Left renal pelvis (tissue), 4 donors: ENCODE measurements at places on chromosomes 2 and 18. TPM values are rescaled to one million over a fixed set of nuclear protein-coding genes. Genes with fewer than 3 reads are reported as not detected.
A peak's percentile ranks its signal among the peaks of the same experiment; 100 is the strongest.

DNA sequence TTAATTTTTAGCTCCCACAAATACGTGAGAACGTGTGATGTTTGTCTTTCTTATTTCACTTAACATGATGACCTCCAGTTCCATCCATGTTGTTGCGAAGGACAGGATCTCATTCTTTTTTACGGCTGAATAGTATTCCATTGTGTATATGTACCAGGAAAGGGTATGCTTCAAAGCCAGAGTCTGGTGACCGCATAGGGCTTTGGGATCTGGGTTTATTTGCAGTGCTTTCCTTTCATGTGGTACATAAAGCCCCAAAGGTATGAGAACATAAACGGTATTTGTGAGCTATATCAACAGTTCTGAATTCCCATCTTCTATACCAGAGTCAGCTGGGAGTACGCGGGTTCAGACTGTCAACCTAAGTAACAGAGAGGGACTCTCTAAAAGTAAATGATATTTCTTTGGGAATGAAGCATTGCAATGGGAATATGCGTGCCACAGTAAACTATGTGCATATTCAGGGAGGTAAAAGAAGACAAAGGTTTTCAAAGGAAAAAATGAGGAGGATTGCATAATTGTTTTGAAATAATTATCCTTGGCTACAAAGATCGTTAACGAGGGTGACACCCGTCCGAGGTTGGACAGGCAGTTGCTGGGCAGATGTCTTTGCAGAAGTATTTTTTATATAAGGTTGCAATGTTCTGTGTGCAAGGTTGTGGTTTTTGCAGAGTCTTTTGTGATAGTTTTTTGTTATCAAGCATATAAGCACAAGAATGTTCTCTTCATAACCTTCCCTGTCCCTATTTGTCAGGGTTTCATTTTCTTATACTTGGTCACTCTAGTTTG is 24.4 kb downstream of the CRYGD start:
- DNase-seq: no peak

DNA sequence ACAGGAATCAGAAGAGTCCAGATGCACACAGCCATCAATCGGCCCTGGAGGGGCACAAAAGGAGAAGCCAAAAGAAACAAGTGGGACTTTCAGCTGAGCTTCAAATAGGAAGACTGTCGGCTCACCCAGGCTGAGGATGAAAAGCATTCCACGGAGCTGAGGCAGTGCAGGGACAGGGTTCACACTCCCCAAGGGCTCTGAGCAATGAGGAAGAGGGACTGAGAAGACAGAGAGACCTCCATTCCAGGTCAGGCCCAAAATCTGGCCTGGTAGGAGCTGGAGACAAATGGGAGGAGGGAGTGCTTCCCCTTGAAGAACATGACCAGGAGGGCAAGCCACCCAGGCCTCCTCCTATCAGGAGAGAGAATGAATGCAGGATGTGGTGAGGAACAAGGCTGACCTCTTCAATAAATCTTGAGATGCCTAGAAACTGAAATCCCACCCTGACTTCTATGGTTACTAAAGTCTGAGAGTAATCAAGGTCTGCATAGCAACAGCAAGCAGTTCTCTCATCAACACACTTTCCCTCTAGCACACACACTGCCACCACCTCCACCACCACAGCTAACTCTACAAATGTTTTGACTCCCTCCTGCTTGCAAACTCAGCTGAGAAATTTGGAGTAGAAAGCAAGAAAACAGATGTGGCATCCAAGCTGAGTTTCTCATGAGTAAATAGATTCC is 434.4 kb downstream of the TNS1 start:
- no peak for DNase-seq

DNA sequence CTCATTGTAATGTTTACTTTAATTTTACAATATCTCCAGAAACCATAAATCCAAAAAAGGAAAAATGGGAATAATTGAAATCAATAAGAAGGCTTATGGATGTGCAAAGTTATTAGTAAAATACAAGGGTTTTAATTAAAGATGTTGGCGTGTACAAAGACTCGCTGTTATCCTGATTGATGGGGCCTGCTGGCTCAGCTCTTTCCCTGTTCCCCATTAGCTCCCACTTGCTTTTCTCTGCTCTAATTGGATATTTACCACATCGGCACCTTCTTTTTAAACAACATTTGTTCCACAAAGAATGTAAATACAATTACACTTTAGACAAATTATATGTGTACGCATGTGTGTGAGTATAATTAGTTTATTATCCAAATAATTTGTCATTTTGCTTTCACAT is 796.6 kb downstream of the ERBB4 start:
- no peak for DNase-seq

GRCh38 chr2:4139316-4139715 is 435.9 kb downstream of the DCDC2C start:
- DNase-seq: no peak

GRCh38 chr2:238060542-238061314 is at the start of gene SCLY:
TSS of gene SCLY (plus strand) at chr2:238061001. CDS start at chr2:238061055, 54 bp downstream.
- peak; percentile 92 for DNase-seq

GRCh38 chr18:70522183-70522680 is 233.4 kb downstream of the SOCS6 start:
- no peak for DNase-seq

GRCh38 chr2:165872101-165872791 is 78.2 kb upstream of the GALNT3 start:
- no peak for DNase-seq

DNA sequence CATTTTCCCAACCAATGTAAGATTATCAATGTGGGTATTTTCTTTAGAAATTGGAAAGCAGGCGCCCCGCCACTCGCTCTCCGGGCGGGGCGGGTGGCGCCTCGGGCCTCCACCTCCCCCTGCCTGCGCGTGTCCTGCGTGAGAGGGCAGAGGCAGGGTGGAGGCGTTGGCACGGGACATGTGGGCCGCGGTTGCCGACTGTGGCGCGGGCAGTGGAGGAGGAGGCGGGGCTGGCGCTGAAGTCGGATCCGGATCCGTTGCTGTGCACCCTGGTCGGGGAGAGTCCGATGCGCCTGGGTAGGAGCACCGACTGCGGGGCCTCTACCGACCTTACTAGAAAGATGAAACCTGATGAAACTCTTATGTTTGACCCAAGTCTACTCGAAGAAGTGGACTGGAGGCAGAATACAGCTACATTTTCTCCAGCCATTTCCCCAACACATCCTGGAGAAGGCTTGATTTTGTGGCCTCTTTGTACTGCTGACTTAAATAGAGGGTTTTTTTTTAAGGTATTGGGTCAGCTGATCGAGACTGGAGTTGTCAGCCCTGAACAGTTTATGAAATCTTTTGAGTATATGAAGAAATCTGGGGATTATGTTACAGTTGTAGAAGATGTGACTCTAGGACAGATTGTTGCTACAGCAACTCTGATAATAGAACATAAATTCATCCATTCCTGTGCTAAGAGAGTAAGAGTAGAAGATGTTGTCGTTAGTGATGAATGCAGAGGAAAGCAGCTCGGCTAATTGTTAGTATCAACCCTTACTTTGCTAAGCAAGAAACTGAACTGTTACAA is 37.9 kb downstream of the PMS1 start:
- DNase-seq: no peak

GRCh38 chr2:176130957-176131847 is 1.7 kb downstream of the HOXD8 start:
- DNase-seq: no peak

- DNase-seq: peak; percentile 23
Measured at GRCh38 chr2:177489719-177490301, 97.2 kb downstream of the AGPS start.

- no peak for DNase-seq
Measured at GRCh38 chr2:223501641-223502040, 100.5 kb downstream of the SCG2 start.

DNA sequence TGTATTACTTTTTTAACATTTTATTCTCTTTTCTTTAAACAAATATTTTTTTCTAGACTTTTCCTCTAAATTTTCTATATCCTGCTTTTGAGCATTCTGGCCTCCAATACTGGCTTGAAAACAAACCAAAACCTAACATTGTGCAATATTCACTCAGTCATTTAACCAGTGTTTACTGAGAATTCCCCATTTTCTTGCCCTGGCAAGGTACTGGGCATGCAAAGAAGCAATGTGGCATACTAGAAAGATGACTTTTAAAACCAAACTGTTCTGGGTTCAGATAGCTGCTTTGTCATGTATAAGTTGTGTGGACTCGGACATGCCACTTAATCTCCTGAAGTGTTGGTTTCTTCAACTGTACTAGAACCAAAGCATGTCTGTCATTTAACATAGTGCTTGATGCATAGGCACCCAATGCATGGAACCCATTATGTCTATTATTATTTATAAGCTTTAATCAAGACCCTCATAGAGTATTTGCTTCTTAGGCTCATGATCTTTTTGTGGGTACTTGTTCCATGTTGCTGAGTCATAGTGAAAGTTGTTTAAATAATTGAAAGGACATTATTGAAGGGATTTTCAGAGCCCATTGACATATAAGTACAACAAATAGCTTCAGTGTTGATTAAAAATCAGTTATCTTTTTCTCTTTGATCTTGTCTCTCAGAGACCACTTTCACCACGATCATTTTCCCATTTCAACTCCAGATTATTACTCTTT is 185.4 kb upstream of the OSR1 start:
- no peak for DNase-seq

- no peak for DNase-seq
Measured at GRCh38 chr2:75608684-75609333, 37.8 kb upstream of the MRPL19 start.

DNA sequence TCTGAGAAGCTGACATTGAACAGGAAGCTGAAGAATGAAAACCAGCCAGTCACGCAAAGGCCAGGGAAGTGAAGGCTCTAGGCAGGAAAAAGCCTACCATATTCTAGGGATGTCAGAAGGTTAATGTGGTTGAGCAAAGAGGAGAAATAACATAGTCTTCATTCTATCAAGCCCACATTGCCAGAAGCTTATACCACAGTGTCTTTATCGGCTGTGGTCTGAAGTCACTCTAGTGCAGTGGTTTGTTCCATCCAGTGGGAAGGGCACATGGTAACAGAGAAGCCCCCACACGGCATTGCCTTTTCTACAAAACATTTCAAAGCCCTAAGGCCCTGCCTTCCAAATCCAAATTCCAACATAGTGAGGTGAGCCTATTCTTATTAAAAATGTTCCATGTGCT is 311.3 kb downstream of the TNS1 start:
- no peak for DNase-seq

- DNase-seq: no peak
Measured at GRCh38 chr2:55134316-55134706, 84.1 kb upstream of the RTN4 start.

- DNase-seq: no peak
Measured at GRCh38 chr18:49016648-49017539, 66.1 kb upstream of the SMAD7 start.

DNA sequence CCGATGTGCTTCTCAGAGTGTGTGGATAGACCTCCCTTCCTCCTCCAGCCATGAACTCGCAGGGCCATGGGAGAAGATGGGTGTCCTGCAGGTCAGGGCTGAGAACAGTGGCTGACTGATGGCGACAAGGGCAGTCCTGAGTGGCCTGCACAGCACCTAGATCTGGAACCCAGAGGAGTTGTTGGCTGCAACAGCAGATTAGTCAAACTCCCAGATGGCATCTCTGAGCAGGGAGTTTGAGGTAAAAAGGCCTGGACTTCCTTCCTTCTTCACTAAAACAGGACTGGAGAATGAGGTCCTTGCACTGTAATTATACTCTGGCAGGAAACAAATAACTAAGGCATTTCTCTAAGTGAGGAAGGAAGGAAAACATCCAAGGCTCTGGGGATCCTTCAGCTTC is 160.8 kb downstream of the MYCN start:
- no peak for DNase-seq

GRCh38 chr2:229640636-229641035 is 73.7 kb downstream of the DNER start:
- no peak for DNase-seq

DNA sequence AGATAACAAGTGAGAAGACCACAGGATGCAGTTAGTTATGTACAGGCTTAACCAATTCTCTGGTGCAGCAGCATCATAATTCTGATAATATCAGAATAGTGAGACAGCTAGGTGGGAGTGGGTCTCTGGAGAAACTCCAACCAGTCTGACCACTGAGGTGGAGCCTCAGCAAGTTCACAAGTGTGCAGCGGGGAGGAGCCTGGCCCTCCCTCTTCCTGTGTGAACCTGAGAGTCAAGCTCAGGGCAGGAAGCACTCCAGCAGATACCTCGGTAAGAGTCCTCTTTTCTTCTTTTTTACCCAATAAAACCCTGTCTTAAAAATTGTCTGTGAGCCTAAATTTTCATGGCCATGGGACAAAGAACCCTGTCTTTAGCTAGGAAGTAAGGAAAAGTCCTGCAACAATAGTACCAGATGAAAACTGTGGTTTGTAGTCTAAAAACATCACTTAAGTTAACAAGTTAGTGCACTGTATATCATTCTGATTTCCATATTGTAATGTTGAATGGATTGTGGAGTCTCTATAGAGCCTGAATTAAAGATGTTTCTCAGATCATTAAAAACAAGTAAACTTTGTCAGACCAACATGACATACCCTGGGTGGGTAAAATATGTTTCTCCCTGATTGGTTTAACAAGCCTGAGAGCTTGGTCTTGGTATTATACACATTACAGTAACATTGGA is 370.8 kb downstream of the TMEM182 start:
- DNase-seq: no peak

- no peak for DNase-seq
Measured at GRCh38 chr2:2742726-2743125, 411.7 kb upstream of the MYT1L start.

DNA sequence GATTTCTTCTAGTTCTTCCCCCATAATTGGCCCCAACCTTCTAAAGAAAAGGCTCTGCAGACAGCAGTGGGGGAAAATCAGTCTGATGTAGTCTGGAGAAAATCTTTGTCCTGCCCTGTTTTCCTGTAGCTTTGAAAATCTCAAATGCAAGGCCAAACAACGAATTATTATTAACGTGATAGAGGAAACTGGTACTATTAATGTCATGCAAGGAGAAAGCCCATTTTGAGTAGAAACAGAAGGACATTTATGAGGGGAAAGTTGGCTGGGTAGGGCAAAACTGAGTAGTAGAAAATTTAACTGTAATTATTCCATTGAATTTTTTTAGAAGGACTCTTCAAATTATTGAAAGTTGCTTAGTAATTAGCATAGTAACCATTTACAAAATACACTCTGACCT is 98.8 kb downstream of the FMNL2 start:
- DNase-seq: no peak

DNA sequence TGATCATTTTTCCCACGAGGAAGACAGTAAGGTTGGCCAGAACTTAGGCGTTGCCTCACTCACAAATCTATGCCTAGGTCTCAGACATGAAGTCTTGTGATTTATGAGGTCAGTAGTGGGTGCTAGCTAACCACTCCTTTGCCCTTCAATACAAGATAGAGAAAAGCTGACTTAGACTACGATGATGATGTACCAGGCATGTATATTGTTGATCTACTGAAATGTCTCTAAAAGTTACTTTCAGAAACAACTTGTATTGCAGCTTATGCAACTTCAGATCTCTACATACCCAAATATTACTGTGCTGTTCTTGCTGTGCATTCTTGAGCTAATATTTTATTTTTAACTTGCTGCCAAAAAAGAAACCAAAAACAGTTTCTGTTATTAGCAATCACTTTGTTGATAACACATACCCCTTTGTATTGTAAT is 30.6 kb downstream of the MAPRE2 start:
- no peak for DNase-seq

The MBP gene
- 23.1 TPM for polyA plus RNA-seq

The MAT2A gene
- 394 TPM for polyA plus RNA-seq

The GALNT13 gene
- 2.2 TPM for polyA plus RNA-seq

The TLX2 gene
- not detected for polyA plus RNA-seq

The GPR17 gene
- polyA plus RNA-seq: 0.33 TPM

The EIF5B gene
- 83.2 TPM for polyA plus RNA-seq

The ANKRD30BL gene
- polyA plus RNA-seq: 0.57 TPM

The CYP20A1 gene
- 20.0 TPM for polyA plus RNA-seq

The NETO1 gene
- polyA plus RNA-seq: 1.1 TPM

The CELF4 gene
- 1.6 TPM for polyA plus RNA-seq

The ANKRD62 gene
- 0.15 TPM for polyA plus RNA-seq

The MYO5B gene
- 29.4 TPM for polyA plus RNA-seq

The GRHL1 gene
- polyA plus RNA-seq: 0.86 TPM

The LYG2 gene
- polyA plus RNA-seq: 0.49 TPM

The FZD7 gene
- 63.2 TPM for polyA plus RNA-seq
